ENCODE measurements at places on chromosomes 4 and X.

GRCh38 chr4:15150631-15151030, 148.3 kb downstream of the CPEB2 start:
- no peak for DNase-seq

DNA sequence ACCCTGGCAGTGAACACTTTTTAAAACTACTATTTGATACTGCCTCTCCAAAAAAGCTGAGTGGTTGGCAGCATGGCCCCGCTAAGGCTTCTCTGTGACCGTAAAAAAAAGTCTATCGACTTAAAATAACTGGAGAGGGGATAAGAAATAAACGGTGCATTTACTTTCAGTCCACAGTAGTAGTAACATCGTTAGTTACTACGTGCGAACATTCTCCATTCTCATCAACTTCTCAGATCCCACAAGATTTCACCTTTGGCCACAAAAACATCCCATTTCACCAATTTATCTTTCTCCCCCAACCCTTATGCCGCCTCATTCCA, 524 bp upstream of the EXOSC9 start:
- DNase-seq = no peak

DNA sequence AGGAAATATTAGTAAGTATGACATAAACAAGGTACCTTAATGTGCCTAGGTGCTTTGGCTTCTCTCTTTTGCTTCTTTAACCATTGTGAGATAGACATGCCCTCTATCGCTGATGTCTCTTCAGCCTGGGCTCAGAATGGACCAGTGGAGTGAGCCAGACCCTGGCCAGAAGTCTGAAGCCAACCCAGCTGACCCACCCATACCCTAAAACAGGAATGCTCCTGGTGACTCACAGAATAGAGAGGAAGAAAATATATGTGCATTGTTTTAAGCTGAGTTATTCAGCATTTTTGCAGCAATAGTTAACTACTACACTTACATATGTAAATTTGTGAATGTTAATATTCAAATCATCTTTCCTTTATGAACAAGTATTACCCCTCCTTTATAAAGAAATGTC, 167.5 kb upstream of the PCDH10 start:
- DNase-seq = no peak

- no peak for DNase-seq
Measured at GRCh38 chr4:68466185-68466584, 18.9 kb downstream of the TMPRSS11E start.

DNA sequence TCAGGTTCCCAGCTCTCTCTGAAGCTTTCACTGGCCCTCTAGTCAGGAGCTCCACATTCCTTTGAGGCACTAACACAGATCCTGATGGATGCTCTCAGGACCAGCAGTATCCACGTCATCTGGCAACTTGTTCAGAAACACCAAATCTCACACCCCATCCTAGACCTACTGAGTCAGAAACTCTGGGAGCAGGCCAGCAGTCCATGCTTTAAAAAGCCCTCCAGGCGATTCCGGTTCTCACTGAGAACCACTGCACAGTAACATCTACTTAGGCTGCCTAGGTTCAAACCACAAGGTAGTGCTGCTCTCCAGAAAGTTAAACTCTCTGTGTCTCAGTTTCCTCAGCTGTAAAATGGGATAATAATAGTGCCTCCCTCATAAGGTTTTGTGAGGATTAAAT, 55.3 kb downstream of the CCDC158 start:
- no peak for DNase-seq

DNA sequence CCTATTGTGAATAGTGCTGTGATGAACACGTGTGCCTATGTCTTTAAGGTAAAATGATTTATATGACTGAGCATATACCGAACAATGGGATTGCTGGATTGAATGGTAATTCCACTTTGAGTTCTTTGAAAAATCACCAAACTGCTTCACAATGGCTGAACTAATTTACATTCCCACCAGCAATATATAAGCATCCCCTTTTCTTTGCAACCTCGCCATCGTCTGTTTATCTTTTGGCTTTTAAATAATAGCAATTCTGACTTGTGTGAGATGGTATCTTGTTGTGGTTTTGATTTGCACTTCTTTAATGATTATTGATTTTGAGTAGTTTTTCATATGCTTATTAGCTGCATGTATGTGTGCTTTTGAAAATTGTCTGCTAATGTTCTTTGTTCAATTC, 31.8 kb upstream of the UGT2A1 start:
- DNase-seq = no peak

- no peak for DNase-seq
Measured at GRCh38 chrX:70477734-70478075, 33.1 kb downstream of the DLG3 start.

DNA sequence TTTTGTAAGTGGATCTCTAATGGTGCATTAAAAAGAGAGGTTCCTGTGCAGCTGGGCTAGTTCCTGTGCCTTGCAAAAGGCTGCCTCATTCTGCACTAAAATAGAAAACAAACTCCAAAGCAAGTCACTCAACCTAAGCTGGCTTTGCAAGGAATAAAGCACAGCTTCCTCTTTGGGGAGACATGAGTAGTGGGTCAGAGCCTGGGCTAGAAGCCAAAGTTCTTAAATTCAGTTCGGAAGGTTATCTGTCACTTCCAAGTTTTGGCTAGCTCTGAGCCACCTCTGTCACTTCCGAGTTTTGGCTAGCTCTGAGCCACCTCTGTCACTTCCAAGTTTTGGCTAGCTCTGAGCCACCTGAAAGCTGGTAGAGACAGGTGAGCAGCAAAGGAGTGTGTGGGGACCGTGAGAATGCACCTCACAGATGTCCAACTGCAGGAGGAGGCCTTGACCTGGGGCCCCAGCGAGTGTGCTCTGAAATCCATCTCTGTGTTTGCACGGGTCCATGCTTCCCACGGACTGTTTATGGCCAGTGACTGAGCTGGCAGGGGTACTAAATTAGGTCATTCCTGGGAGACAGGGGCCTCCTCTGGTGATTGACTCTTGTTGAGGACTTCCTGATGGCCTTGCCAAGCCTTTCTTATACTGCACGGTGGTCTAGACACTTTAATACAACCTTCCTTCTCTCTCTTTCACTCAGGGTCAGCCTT, 36.4 kb upstream of the MAMLD1 start:
- no peak for DNase-seq

DNA sequence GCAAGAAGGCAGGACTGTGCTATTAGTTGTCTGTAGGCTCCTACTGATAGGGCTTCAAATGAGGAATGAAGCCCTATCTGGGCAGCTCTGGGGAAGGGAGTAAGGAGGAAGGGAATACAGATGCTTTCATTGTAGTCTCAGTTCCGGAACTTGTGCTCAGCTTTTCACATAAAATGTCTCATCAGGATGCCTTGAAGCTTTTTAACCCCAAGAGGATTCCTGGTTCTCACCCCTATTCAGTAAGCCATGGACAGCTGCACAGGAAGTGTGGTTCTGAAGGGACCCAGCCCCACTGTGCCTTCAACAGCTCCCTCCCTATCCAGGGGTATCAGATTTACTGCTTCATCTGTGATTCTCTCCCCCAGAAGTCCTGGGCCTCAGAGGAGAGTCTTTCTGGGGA, 5.0 kb downstream of the ARMCX5 start:
- DNase-seq = no peak

- no peak for DNase-seq
Measured at GRCh38 chr4:129138810-129139496, 43.0 kb downstream of the C4orf33 start.

DNA sequence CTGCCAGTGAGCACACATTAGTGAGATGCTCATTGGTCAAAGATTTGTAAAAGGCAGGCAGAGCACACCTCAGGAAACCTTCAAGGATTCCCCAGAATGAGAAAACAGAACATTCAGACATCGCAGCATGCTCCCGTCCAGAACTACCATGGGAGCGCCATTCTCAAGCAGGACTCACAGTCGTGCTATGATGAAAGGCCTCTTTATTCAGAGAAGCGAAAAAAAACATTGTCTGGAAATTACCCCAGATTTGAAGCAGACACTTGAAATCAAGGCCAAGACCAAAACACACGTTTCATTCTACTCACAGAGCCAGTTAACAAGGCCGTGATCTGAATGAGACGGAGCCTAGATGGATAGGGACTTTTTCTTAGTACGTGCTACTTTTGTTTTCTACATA, 961.8 kb upstream of the TENM3 start:
- DNase-seq = no peak

DNA sequence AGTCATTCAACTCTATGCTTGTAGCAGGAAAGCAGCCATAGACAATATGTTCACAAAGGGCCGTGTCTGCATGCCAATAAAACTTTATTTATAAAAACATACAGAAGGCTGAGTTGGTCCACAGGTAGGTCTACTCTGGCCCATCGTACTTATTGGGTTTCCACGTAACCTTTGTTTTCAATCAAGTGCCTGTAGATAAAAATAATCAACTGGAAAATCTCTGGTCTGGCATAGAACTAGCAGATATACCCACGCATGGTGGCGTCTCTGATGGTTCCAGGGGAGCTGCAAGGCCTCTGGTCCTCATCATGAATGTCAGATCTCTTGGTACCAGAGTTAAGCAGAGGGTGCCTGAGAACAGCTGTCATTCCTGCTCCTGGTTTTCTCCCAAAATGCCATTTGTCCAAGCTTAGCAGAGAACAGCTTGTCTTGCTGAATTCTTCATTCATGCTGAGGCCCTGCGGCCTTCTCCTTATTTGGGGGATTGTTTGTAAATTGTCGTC, 31.4 kb upstream of the JAKMIP1 start:
- no peak for DNase-seq

- no peak for DNase-seq
Measured at GRCh38 chr4:139229534-139230039, 50.4 kb downstream of the MGARP start.

- DNase-seq = no peak
Measured at GRCh38 chr4:154660052-154660451, 47.6 kb upstream of the FGG start.

DNA sequence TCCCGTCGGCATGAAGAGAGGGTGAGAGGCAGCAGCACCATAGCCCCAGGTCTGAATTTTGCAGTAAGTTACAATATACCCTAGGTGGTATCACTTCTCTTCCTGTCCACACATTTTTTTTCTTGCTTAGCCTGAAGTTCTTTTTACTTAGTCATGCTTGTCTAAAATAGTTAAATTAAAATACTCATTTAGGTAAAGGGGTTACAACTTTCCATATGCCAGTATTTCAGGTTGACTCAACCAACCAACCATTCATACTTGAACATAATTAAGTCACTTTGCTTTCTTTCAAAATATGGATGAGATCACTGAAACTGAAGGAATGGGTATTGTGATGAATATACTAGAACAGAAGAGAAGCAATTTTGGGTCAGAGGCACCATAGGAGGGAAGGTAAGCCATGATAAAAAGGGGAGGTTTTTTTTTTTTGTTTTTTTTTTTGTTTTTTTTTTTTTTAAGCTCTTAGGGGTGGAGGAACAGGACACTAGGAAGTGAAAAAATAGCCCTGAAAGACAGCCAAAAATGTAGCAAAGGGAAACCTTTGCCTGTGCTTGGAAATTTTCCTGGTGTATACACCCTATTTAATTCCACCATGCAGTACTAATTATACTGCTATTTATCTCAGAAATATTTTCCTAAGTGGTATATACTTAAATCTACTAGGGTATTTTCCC, 41.8 kb downstream of the RPS6KA3 start:
- DNase-seq = no peak
